ENCODE measurements at places on chromosomes 1 and 21.

- no peak for DNase-seq
Observed at GRCh38 chr21:38538353-38538752, 40.1 kb upstream of the ERG start.

DNA sequence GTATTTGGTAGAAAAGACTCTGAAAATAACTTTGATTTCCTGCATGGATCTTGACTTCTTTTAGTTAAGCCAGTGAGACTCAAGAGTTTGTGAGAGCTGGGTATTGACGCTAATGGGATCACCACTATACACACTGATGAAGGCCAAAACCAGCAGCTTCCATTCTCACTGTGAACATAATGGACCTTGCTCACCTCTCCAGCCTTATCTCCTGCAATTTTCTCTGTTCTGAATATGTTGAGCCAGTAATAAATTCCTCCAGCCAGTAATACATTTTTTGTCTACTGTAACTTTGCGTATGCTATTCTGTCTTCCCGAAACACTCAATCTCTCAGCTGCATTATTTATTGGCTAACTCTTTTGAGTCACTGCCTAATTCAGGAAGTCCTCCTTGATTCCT, 111.6 kb upstream of the PPP2R5A start:
- DNase-seq = no peak

- no peak for DNase-seq
Observed at GRCh38 chr1:157894613-157895165, 53.1 kb upstream of the CD5L start.

- no peak for DNase-seq
Observed at GRCh38 chr1:32966900-32967299, 2.3 kb upstream of the RNF19B start.

DNA sequence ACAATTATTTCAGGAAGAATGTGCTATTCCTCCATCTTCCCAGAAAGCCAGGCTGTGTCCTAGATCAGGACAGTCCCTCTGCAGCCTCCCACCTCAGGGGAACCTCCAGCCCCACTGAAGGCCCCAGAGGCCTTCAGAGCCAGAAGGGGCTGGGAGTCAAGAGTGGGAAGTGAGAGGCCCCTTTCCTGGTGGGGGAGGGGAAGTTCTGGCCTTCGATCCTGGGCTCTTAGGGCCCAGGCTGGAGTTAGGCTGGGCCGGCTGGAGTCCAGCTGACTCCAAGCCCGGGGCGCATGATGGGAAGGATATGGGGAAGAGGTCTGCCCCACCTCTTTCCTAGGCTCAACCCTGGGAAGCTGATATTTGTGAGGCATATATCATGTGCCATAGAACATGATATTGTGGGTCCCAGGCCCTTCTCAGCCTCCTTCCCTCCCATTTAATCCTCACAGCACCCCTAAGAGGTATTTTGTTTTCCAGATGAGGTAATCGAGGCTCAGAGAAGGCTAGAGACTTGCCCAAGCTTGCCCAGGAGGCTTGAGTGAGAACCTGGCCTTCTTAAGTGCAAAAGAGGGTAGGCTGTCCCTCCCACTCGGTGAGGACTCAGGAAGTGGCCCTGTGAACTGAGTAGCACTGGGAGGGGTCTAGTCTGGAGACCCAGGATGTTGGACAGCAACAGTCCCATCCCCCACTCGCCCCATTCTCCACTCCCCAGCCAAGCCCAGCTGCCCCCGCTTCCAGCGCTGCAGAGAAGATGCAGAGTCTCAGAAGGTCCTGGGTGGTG, 18.6 kb upstream of the HSPG2 start:
- no peak for DNase-seq

- no peak for DNase-seq
Observed at GRCh38 chr1:227068883-227069282, 128.8 kb downstream of the COQ8A start.

- DNase-seq = no peak
Observed at GRCh38 chr1:213103377-213104306, 52.6 kb downstream of the RPS6KC1 start.

- DNase-seq = no peak
Observed at GRCh38 chr1:115982400-115982799, 6.1 kb downstream of the SLC22A15 start.

DNA sequence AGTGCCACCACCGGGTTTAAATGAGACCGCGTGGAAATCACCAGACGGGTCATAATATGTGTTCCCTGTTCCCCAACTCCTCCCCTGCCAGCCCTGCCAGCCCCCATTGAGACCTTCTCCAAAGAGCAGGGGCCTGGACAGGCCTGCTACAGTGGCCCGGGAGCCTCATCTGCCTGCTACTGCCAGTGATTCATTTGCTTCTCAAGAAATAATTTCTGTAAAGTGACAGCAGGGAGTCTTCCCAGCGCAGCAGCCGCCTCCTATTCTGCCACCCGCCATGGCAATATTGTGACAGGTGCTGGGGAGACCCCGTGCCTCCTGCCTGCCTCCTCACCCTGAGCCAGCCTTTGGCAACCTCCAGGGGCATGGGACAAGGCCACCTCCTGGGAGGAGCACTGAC, 8.9 kb downstream of the IFFO2 start:
- no peak for DNase-seq

- DNase-seq = no peak
Observed at GRCh38 chr1:153387785-153388184, 3.1 kb downstream of the S100A8 start.

- no peak for DNase-seq
Observed at GRCh38 chr1:184158896-184159681, 107.6 kb downstream of the TSEN15 start.

DNA sequence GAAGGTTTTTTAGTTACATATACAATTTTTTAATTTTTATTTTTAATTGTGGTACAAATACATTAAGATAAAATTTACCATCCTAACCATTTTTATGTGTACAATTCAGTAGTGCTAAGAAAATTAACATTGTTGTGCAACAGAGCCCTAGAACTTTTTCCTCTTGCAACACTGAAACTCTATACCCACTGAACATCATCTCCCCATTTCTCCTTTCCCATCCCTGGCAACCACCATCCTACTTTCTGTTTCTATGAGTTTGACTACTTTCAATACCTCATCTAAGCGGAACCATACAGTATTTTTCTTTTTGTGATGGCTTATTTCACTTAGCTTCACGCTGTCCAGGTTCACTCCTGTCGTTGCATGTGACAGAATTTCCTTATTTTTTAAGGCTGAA, 54.1 kb downstream of the PALMD start:
- no peak for DNase-seq
